Cerebellar cortex (tissue), 1 donor: ENCODE measurements at places on chromosomes 3 and 15.

- no peak for DNase-seq
Observed at GRCh38 chr15:74727727-74728126, 2.4 kb upstream of the CYP1A1 start.

DNA sequence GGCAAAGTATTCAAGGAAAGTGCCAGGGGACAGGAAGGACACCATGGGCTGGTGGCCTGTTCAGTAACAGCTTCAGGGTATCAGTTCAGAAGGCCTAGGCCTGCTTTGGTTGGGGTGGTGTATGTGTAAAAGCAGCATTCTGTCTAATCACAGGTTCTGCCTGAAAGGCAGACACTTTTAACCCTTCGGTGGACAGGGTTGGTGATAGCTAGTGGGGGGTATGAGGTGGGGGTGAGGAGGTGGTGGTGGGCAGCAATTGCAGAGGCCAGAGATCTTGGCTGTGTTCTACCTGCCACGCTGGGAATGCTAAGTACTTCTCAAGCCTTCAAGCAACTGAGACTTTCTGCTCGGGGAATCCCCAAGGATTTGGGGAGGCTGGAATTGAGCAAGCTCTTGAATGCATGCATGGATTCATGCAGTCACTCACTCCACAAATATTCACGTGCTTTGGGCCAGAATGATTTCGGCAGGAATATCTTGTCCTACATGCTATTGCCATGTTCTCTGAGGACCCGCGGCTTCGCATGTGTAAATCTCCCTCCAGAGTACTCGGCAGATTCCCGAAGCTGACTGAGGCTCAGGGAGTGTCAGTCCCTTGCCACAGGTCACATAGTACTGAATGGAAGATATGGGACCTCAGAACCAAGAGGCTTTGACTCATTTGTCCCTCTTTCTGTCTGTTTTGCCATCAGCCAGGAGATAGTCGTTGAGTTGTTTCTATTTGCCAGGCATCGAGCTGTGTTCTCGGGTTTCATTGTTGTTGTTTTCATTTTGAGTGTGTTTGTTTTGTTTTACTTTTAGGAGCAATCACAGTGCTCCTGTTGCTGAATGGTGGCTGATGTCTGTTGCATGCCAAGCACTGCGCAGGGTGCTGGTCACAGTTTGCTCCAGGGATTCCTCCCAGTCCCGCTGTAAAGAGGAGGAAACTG is 65.5 kb downstream of the SMAD3 start:
- DNase-seq = no peak

- DNase-seq = no peak
Observed at GRCh38 chr3:110419096-110419495, 652.5 kb upstream of the NECTIN3 start.

GRCh38 chr3:48507256-48508061 is 3.5 kb upstream of the SHISA5 start:
- DNase-seq = peak; percentile 73

- DNase-seq = no peak
Observed at GRCh38 chr3:69179740-69180372, 57.5 kb upstream of the LMOD3 start.

- no peak for DNase-seq
Observed at GRCh38 chr3:119508172-119508845, 10.0 kb downstream of the TIMMDC1 start.

- DNase-seq = no peak
Observed at GRCh38 chr3:174498638-174499037, 360.5 kb upstream of the NAALADL2 start.

GRCh38 chr3:45688194-45688881 is 858 bp upstream of the SACM1L start:
- peak; percentile 67 for DNase-seq

GRCh38 chr3:9185046-9185445 is 64.4 kb downstream of the SRGAP3 start:
- DNase-seq = no peak

DNA sequence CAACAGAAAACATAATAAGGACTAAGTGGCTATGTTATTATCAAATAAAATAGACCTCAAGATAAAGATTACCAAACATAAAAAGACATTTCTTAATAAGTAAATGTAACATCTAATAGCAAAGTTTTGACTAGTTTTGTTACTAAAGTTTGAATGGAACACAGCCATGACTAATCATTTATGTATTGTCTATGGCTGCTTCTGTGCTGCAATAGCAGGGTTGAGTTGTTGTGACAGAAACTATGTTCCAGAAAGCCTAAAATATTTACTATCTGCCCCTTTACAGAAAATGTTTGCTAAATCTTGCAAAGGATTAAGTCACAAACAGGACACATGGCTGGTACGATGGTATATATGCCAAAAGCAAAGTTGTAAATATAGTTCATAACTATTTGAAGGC is 37.9 kb upstream of the MYH15 start:
- DNase-seq = no peak
